ENCODE measurements at places on chromosomes 2 and 18. TPM values are rescaled to one million over a fixed set of nuclear protein-coding genes. Genes with fewer than 3 reads are reported as not detected.

DNA sequence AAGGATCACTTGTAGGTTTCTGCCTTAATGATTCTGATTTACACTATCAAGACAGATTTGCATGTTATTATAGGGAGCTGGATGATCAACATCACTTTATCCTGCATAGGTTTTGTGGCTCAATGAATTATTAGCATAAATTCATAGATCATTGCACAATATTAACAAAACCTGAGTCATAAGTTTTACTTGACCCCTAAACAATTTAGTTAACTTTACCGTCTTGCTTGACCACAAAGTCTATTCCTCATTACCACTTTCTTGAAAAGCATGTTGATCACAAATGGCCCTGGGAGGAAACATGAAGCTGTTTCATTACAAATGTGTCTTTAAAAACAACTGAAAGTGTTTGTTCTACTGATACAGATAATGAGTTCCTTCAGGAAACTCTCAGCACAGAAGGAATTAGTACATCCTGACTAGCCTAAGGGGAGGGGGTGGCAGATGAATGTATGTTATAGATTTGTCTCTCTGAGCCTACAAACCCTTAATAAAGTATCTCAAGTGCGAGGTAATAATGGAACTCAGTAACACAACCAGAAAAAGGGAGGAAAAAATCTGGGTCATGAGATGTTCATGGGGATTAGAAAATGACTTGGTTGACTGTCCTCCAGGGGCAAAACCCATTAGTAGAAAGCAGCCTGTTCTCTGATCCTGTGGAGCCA, 303.4 kb downstream of the PIK3C3 start:
- H3K36me3 ChIP-seq = no peaks in the 10 kb centered on the region
- no peak for DNase-seq
- no peak overlapping the region for H3K4me3 ChIP-seq
- H3K27ac ChIP-seq = no peak overlapping the region
- peaks cover 3% of the 10 kb centered on the region for H3K4me1 ChIP-seq

Gene MBP
- 16.5 TPM for total RNA-seq

Gene HOXD10
- total RNA-seq = not detected

DNA sequence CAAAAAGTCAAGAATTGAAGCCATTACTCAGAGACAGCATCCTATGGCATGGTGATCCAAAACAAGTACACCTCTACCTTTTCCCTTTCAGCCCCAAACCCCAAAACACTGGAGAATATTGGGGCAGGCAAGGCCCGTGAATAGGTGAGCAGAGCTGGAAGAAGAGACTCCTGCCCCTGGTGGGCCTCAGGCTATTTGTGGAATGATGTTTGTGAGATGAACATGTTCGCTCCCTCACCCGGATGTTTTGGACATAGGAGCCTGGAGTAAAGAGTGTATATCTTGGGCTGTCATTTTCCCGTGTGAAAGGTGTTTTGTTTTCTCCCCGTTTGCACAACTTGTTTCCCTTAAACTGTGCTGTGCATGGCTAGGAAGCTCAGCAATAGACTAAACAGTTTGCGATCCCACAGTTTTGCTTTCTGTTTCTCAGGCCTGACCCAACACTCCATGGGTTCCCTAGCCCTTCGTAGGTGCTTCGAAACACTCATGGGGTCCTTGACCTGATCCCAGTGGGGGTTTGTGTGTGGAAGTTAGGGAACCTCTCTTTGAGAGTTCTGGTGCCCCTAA, 136.5 kb upstream of the TNP1 start:
- H3K27me3 ChIP-seq = no peaks in the 10 kb centered on the region
- H3K36me3 ChIP-seq = no peaks in the 10 kb centered on the region
- no peak overlapping the region for H3K27ac ChIP-seq

GRCh38 chr2:12682017-12682416, 34.7 kb upstream of the TRIB2 start:
- H3K27me3 ChIP-seq = no peaks in the 10 kb centered on the region
- no peak overlapping the region for H3K4me3 ChIP-seq
- no peak for DNase-seq

DNA sequence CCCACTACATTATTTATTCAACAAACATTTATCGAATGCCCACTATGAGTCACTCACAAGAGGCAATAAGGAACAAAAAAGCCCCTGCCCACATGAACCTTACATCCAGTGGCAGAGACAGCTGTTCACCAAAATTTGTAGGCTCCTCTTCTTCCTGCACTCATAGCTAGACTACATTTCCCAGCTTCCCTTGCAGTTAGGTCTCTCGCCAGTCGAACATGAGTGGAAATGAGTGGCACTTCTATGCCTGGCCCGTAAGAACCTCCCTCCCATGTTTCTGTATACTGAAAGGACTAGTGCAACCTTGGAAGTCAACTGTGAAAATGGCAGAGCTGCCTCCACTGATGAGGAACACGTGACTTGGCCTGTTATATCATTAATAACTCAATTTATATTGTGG, 19.4 kb upstream of the NCOA1 start:
- peaks cover 20% of the 10 kb centered on the region for H3K27me3 ChIP-seq
- H3K4me3 ChIP-seq = no peak overlapping the region
- H3K36me3 ChIP-seq = no peaks in the 10 kb centered on the region
- no peak overlapping the region for H3K27ac ChIP-seq
- H3K4me1 ChIP-seq = no peaks in the 10 kb centered on the region
- no peak for DNase-seq

Gene VIL1
- total RNA-seq = 83.1 TPM

Gene TGFA
- 2.0 TPM for total RNA-seq

DNA sequence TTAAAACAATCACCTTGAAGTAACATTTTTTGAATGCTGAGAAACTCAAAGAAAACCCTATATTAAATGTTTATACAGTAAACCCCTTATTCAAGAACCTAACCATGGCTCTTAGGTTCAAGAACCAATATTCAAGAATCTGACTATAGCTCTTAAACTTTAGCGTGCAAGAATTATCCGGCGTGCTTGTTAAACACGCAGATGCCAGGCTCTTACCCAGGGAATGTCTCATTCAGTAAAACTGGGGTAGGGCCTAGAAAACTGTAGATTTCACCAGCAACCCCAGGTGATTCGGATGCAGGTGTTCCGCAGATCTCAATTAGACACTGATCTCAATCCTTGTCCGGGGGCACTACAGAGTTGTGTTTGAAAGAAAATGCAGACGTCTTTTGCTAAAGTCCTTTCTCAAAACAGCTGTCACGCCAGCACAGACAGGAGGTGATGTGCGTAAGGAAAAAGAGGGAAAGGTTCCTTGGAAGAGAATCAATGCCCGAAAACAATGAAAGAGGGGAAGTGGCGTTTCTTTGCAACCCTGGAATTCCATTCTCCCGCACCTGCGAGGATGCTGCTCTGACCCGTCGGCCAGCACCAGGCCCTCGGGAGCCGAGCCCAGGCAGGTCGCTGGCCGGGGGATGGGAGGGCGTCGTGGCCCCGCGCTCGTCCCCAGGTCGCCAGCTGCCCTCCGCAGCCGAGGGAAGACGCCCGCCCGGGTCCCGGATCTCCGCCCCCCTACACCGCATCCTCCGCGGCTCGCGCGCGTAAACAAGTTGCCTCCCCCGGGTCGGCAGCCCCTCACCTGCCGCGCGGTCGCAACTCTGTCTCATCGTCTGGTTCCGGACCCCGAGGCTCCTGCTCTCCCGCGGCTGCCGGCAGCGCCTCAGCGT, 851 bp downstream of the EIF2AK3 start:
- H3K27ac ChIP-seq = peak overlapping the region; percentile 85
- peak overlapping the region; percentile 95 for H3K4me3 ChIP-seq
- H3K27me3 ChIP-seq = no peaks in the 10 kb centered on the region
- no peaks in the 10 kb centered on the region for H3K36me3 ChIP-seq
- DNase-seq = peak; percentile 73
- peaks cover 5% of the 10 kb centered on the region for H3K4me1 ChIP-seq

Gene SNED1
- 2.9 TPM for total RNA-seq

DNA sequence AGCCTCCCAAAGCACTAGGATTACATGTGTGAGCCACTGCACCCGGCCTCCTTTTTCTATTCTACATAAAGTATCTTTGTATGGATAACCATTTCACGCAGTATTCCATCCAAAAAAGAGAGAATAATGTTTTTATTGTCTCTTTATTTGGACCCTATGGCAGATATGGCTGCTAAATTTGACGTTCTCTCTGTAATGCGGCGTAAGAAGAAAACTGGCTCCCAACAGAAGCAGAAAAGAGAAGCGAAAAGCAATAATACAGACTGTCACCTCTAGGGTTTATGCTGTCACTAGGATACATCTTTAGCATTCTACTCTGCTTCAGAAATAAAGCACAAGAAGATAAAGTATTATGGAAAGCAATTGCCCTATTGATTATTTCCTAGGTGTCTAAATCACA, 55.9 kb downstream of the FN1 start:
- no peak overlapping the region for H3K27ac ChIP-seq
- peaks cover 97% of the 10 kb centered on the region for H3K36me3 ChIP-seq
- H3K4me3 ChIP-seq = no peak overlapping the region

- H3K4me1 ChIP-seq = peaks cover 9% of the 10 kb centered on the region
- no peak for DNase-seq
- H3K27ac ChIP-seq = no peak overlapping the region
Measured at GRCh38 chr18:67582488-67582887, 66.0 kb upstream of the DSEL start.

DNA sequence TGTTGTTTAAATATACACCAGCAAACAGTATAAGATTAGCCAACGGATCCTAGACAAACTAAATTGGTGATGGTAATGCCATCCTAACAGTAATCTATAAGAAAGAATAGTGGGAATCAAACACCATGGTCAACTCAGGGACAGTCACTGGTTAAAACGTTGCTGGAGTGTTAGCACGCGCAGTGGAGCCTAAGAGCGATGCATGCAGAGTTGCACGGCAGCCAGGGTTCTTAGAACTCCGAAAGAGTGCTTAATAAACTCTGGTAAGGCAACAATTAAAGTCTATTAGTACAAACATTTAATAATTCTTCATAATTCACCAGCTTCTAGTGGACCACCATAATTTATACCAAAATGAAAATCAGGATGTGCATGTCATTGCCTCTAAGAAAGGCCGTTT, 22.2 kb downstream of the LANCL1 start:
- H3K27ac ChIP-seq = no peak overlapping the region
- no peak overlapping the region for H3K4me3 ChIP-seq
- no peak for DNase-seq
- no peaks in the 10 kb centered on the region for H3K27me3 ChIP-seq
- peaks cover 3% of the 10 kb centered on the region for H3K4me1 ChIP-seq
- peaks cover 35% of the 10 kb centered on the region for H3K36me3 ChIP-seq

GRCh38 chr2:156466739-156467405, 30.7 kb downstream of the GPD2 start:
- no peak for DNase-seq
- H3K27me3 ChIP-seq = no peaks in the 10 kb centered on the region
- no peak overlapping the region for H3K4me3 ChIP-seq
- H3K36me3 ChIP-seq = no peaks in the 10 kb centered on the region
- peaks cover 8% of the 10 kb centered on the region for H3K4me1 ChIP-seq
- no peak overlapping the region for H3K27ac ChIP-seq

Gene HS6ST1
- 106 TPM for total RNA-seq

GRCh38 chr18:49858309-49859020, 45.1 kb upstream of the ACAA2 start:
- no peak overlapping the region for H3K4me3 ChIP-seq
- DNase-seq = peak; percentile 91
- H3K27ac ChIP-seq = no peak overlapping the region
- H3K36me3 ChIP-seq = no peaks in the 10 kb centered on the region
- no peaks in the 10 kb centered on the region for H3K4me1 ChIP-seq

- no peaks in the 10 kb centered on the region for H3K4me1 ChIP-seq
- DNase-seq = no peak
- no peak overlapping the region for H3K27ac ChIP-seq
- H3K36me3 ChIP-seq = no peaks in the 10 kb centered on the region
- no peaks in the 10 kb centered on the region for H3K27me3 ChIP-seq
Measured at GRCh38 chr2:28633746-28634145, 117.9 kb upstream of the PPP1CB start.

DNA sequence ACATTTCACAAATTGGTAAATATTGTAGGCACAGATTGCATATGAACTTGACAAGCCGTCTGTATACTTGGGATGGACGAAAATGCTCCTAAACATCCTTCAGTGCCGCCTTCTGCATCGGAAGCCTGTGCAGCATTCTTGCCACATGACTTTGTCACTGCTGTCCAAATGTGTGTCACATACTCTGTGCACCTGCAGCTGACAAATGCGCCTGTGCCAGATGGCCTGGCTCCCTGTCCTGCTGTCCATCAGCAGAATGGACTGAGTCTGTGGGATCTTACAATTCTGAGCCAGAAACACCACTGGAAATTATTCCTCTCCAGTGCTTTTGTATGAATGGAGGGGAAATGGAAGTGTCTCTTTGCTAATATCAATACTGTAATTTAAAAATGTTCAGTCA, 89.9 kb downstream of the DCDC2C start:
- H3K27me3 ChIP-seq = no peaks in the 10 kb centered on the region
- no peak overlapping the region for H3K27ac ChIP-seq
- no peak for DNase-seq
- H3K4me1 ChIP-seq = no peaks in the 10 kb centered on the region
- no peak overlapping the region for H3K4me3 ChIP-seq

GRCh38 chr2:236819275-236820002, 249.8 kb downstream of the ACKR3 start:
- no peak overlapping the region for H3K4me3 ChIP-seq
- H3K27me3 ChIP-seq = no peaks in the 10 kb centered on the region
- H3K4me1 ChIP-seq = peaks cover 9% of the 10 kb centered on the region
- H3K36me3 ChIP-seq = no peaks in the 10 kb centered on the region
- H3K27ac ChIP-seq = no peak overlapping the region

- H3K4me3 ChIP-seq = no peak overlapping the region
- peak; percentile 82 for DNase-seq
- peaks cover 4% of the 10 kb centered on the region for H3K4me1 ChIP-seq
- no peak overlapping the region for H3K27ac ChIP-seq
- no peaks in the 10 kb centered on the region for H3K36me3 ChIP-seq
Measured at GRCh38 chr2:60439219-60439974, 114.1 kb downstream of the BCL11A start.

Gene C2orf78
- total RNA-seq = not detected

Gene SDC1
- total RNA-seq = 11.0 TPM

DNA sequence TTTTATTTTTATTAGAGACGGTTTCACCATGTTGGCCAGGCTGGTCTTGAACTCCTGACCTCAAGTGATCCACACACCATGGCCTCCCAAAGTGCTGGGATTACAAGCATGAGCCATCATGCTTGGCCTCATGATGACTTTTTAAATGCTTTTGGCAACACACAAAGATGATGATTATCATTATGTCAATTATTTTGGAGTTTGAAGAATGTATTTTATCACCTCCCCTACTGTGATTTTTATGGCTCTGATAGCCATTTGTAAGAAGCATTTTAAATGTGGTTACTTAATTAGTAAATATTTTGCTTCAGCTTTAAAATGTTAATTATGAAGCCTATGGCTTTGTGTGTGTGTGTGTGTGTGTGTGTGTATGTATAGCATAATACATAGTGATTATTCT, 45.1 kb upstream of the RAB27B start:
- no peak for DNase-seq
- H3K27me3 ChIP-seq = no peaks in the 10 kb centered on the region
- H3K27ac ChIP-seq = no peak overlapping the region

Gene NEB
- total RNA-seq = 4.4 TPM

DNA sequence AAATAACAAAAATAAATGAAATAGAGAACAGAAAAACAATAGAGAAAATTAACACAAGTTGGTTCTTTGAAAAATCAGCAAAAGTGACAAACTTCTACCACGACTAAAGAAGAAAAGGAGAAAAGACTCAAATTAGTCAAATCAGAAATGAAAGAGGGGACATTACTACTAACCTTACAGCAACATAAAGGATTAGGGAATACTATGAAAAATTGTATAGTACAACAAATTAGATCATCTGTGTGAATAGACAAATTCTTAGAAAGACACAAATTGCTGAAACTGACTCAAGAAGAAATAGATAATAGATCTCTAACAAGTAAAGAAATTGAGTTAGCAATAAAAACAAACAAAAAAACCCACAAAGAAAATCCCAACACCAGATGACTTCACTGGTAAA, 48.5 kb upstream of the PGAP1 start:
- no peaks in the 10 kb centered on the region for H3K27me3 ChIP-seq
- DNase-seq = no peak
- no peaks in the 10 kb centered on the region for H3K36me3 ChIP-seq
- no peak overlapping the region for H3K4me3 ChIP-seq
- H3K27ac ChIP-seq = no peak overlapping the region
- peaks cover 4% of the 10 kb centered on the region for H3K4me1 ChIP-seq
